ENCODE measurements at places on chromosomes 7 and 10.

- DNase-seq: no peak
These were observed 21.8 kb downstream of the ITPRIP start for GRCh38 chr10:104316321-104317099.

- DNase-seq: no peak
These were observed 609.6 kb downstream of the PARD3 start for GRCh38 chr10:34205452-34205851.

DNA sequence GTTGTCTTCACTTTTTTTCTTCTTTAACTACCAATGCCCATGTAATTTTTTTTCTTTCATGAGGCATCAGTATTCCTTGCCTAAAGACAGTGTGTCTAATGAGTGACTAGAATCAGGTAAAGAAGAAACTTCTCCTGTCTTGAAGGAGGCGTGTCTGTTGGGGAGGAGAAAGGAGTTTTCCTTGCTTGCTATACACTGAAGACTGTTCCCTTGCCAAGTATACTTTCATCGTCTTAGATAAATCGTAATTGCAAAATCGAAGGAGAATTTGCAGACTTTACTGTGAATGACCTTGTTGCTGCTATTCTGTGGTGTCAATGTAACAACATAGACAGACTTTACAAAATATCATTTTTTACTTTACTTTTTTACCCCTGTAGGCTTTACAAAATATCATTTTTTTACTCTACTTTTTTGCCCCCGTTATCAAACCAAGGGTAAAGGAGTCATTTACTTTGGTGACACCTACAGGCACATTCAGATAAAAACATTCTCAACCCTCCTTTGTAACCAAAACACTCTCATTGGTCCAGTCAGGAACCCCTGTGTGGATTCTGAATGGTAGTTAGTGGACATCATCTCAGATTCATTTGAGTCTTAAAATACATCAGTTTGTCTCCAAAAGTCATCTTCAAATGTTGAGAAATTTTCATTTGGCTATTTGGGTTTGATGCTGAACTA lies 232.4 kb downstream of the AHR start:
- DNase-seq: no peak

DNA sequence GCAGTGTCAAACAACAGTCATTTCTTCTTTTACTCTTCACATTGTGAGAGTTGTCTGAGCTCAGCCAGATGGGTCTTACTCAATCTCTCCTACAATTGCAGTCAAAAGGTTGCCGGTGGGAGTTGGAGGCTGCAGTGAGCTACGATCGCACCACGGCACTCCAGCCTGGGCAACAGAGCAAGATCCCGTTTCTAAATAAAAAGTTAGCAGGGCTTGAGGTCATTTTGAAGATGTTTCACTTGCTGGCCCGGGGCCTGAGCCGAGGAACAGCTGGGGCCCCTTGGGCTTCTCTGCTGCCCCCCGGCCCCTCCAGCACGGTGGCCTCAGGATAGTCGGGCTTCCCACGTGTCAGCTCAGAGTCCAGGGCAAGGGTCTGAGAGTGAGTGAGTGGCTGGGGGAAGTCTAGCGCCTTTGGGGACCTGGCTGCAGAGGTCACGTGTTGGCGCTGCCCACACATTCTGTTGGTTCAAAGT lies 40.4 kb downstream of the GTF2IRD1 start:
- DNase-seq: no peak

DNA sequence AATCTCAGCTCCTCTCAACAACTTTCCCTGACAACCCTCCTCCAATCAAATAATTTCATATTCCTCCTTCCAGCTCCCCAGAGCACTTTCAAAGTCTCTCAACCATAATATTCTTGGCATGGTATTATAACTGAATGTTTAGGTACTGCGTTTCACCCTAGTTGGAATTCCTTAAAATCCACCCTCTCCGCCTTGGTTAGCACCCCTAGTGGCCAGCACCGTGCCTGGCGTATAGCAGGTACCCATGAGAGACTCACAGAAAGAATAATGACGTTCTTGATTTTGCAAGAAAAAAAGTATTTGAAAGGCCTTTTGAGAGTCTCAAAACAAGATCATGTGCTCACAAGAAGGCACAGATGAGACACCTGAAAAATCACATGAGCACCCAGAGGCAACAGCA lies 50.9 kb downstream of the GLI3 start:
- no peak for DNase-seq

All from GM04503 (cell line).